GM06990 (cell line): ENCODE measurements at places on chromosomes 1 and 21.

- no peak for DNase-seq
These were observed 9.3 kb downstream of the SLC35A3 start for GRCh38 chr1:99979091-99979490.

GRCh38 chr21:39082656-39083376 lies 100.4 kb downstream of the PSMG1 start:
- DNase-seq = no peak

DNA sequence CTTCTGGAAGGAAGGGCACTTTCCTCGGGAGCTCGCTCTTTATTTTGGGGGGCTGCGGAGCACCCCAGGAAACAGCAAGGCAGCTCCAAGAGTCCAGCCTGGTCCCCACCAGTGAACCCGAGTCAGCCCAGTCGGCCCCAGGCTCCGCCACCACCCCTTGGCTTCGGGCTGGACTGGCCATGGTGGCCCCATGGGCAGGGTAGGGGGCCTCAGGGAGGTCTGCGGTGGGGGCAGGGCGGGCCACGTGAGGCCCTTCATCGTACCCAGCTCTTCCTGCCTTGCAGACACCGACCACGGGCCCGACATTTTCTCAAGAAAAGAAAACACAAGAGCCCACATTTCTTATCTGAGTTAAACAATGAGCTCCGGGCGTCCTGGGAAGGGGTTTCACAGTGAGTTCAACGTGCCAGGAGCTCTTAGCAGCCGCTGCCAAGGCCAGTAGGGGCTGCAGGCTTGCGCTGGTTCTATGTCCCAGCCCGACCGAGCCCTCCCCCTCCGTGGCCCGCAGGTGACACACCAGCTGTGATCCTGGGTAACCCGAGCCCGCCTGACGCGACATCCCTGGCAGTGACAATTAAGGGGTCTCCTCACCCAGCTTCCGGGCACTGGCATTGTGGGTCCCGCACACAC lies 66.2 kb downstream of the PRDM16 start:
- DNase-seq = no peak

- no peak for DNase-seq
These were observed at the start of gene ADAMTS4 for GRCh38 chr1:161198897-161199431. Gene ADAMTS4 (minus strand): TSS chr1:161199054. CDS start chr1:161198627, 427 bp downstream.
